ENCODE measurements at places on chromosomes 6 and 20.

DNA sequence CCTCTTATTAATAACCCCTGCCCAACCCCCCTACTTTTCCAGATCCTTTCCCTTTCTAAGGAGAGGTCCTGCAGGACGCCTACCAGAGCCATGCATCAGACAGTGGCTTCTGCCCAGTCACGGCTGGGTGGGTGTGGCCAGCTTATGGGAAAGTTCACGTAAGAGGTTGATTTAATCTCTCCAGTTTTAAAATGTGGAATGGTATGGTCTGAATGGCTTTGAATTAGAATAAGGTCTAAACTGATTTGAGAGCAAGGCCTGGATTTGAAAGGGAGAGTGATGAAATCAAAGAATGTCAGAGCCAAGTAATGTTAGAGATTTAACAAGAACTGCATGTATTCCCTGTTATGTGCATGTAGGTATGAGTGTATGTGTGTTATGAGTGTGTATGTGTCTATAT lies 275.7 kb downstream of the PAX1 start:
- DNase-seq: no peak

GRCh38 chr6:131453803-131454202 lies 119.2 kb upstream of the ARG1 start:
- no peak for DNase-seq

DNA sequence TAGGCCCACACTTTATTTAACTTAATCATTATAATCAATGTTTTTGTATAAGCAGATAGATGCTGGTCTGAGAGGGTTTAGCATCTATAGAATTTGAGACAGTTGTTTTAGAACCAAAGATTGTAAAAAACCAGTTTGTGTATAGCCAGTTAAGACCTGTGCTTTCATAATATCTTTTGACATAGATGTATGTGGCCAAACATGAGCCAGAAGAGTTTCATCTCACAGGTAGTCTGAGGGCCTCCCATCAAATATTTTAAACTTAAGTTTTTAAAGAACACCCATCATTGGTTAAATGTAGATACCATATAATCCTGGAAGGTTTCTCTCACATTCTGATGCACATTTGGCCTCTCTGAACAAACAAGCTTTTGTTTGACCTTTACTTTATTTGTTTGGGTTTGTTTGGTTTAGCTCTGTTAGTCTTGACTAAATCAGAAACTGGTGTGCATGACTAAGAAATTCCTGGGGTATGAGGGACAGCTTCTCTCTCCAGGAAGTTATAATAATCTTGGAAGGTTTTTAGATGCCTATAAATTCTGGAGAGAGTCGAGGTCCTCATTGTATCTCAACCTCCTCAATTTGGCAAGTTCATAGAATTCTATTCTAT lies 58.0 kb upstream of the TMEM200A start:
- no peak for DNase-seq

GRCh38 chr20:3744806-3745685 lies 12.6 kb downstream of the HSPA12B start:
- DNase-seq: peak; percentile 84

- no peak for DNase-seq
Measured at GRCh38 chr6:94269256-94269655, 849.9 kb upstream of the EPHA7 start.

GRCh38 chr6:43796903-43797890 lies 27.2 kb downstream of the VEGFA start:
- no peak for DNase-seq

DNA sequence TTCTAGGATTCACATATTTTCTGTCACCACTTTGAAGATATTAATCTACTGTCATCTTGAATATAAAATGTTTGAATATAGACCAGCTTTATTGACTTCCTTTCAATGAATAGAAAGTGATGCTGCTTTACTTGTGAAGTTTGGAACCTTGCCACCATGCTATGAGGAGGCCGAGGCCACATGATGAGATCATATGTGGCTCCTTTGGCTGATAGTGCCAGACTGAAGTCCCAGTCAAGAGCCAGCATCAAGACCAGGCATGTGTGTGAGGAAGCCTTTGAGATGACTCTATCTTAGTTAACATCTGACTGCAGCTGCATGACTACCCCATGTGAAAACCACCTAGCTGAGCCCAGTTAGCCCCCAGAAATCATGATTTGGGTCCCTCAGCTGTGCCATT lies 169.5 kb downstream of the OTOR start:
- no peak for DNase-seq

DNA sequence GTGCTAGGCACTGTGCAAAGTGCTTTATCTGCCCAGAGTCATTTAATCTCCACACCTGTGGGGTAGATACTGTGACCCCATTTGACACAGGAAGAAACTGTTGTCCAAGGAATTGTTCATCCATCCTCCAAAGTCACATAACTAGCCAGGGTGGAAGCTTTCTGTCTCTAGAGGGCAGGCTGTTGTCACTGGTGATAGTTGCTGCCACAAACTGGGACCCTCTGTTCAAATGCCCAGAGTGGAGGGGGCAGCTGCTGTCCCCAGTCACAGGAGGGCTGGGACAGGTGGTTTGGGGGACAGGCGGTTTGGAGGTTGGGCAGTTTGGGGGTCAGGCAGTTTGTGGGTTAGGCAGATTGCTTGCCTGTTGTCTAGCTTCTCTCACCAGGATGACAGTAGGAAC lies 16.1 kb upstream of the TMEM242 start:
- DNase-seq: no peak

GRCh38 chr20:49979030-49979832 lies 3.5 kb upstream of the SNAI1 start:
- DNase-seq: peak; percentile 79

GRCh38 chr6:138832182-138832581 lies 36.3 kb downstream of the ECT2L start:
- no peak for DNase-seq

- DNase-seq: peak; percentile 55
Measured at GRCh38 chr6:53811082-53811481, 16.3 kb downstream of the LRRC1 start.

DNA sequence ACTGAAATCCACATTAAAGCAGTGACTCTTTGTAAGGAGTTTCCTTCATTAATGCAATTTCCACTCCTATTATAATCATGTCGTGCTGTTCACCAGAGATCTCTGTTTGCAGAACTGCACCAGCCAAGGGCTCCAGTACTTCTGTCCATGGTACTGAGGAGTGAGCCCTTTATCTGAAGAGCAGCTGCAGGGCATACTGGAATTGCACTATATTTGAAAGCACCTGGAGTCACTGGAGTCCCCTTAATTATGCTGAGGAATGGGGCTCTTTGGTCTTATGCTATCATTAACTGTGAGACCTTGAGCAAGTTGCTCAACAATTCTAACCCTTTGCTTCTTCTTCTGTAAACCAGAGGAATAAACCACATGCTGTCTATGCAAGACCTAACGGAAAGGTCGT lies 61.7 kb upstream of the NUP153 start:
- no peak for DNase-seq

DNA sequence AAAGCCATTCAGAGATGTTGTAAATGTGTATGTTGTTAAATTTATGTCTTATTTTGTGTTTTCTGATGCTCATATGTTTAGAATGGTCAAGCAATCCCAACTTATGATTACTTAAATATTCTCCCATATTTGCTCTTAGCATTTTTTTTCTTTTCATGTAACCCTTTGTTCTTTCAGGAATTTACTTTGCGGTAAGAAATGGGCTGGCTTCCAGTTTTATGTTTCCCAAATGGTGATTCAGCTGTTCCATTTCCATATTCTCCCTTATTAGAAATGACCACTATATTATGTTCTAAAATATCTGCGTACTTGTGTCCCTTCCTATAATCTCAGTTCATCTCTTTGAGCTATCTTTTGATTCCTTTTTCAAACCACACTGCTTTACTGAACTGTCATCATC lies 113.7 kb downstream of the CDH26 start:
- DNase-seq: no peak

DNA sequence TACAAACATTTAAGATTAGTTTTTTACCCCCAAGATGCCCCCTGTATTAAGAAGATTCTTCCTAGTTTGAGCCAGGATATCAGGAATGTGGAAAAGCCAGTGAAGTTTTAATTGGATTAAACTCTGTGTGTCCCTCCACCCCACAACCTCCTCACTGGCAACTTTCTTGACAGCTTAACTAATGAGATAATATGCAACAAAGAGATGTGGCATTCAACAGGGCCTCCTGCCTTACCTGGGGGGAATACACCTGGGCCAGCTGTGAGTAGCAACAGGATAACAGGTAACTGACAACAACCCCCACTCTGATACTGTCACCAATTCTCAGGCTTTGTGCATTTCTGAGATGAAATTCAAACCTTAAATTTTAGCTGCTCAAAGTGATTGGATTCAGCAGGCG lies 512.3 kb downstream of the TFAP2B start:
- DNase-seq: no peak

- DNase-seq: no peak
Measured at GRCh38 chr6:16069671-16070070, 59.2 kb upstream of the MYLIP start.

- DNase-seq: no peak
Measured at GRCh38 chr6:40992746-40993145, 46.3 kb downstream of the UNC5CL start.

DNA sequence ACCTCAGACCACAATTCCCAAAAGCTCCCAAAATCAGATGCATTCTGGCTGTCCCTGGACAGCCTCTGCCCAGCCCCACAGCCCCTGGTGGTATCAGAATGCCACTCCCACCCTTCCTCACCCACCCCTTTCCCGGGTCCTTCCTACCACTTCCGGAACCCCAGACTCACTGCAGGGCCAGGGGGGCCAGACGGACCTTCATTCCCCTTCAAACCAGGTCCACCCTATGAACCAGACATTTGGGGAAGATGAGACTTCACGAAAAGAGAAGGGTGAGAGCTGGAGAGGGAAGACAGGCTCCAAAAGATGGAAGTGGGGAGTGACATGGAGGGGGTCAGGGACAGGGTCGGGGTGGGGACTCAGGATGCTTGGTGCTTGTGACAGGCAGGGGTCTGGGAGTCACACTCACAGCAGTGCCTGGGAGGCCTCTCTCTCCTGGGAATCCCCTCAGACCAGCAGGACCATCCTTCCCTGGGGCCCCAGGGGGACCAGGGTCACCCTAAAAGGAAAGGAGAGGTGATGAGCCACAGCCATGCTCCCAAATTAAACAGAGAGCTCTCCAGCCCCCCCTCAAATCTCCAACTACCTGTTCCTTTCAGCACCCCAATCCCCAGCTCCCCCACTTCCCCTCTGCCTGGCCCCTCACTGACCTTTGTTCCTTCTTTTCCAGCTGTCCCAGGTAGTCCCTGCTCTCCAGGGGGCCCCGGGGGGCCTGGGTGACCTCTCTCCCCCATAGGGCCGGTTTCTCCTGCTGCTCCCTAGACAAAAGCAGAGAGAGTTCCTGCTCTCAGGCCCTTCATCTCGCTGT lies 20.2 kb downstream of the COL11A2 start:
- no peak for DNase-seq

DNA sequence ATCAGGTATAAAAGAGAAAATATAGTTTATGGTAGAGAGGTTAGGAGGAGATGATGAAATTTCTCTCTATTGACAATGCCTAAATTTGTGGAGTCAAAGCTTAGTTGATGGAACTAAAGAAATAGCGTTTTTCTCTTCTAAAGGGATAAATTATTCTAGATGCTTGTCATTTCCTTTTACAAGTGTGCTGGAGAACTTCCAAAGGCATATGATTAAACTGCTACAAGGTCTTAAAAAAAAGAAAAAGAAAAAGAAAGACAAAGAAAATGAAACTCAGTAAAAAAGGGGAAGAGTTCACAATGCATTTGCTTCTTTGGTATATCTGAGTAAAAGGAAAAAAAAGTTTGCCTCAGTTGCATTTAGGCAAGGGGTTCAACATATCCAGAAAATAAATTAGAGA lies 499.8 kb upstream of the PTCHD4 start:
- DNase-seq: no peak
